ENCODE measurements at places on chromosomes 2 and 18.

GRCh38 chr18:62407660-62408059 is 82.5 kb downstream of the TNFRSF11A start:
- DNase-seq: no peak

DNA sequence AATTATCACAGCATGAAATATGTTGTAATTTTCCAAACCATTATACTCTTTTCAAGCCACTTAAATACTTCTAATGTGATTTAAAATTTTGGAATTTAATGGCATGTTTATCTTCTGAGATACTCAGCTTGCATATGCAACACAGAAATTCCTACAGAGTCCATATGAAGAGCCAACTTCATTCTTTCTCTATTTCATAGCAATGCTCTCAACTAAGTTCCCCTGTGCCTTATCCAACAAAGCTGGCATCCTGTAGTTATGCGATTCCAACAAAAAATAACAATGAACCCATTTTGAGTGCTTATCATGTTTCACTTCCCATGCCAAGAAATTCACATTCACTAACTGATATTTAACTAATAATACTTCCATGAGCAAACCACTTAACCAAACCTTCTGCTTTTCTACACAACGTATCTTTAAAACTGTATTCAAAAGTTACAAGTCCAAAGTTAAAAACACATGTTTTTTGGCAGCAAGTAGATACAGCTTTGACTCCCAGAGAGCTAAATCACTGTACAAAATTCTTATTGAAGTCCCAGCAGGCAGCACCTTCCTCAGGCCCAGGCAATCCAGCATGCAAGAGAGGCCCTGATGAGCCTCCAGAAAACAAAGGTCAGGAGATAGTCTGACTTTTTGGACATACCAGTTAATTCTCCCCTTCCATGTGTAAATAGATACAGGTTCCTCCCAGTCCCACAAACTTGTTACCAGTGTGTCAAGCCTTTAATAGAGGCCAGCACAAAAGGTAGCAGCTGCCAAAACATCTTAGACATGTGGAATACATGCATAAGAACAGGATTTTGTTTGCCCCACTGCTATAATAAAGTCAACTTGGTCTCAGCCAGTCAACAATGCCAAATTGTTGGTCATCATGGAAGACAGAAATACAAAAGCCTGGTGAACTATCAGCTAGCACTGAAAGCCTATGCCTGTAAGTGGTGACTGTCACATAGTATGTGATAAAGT is 113.1 kb upstream of the WDR75 start:
- DNase-seq: no peak

DNA sequence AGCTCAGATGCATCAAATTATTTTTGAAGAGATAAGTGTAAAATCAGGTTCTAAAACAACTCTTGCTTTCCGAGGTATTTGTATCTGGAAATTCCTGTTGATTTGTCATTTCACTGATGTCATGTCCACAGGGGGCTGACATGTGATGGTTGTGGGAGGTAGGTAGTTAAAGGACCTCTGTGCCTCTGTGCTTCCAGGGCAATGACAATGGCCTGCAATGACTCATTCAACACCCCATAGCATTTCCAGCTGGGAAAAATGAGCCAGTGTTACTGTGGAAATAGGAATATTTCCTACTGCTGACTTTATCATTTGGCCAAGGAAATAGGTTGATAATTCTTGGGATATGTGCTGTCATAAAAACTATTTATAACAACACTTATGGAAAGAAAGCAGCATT is 86.2 kb upstream of the CCDC195 start:
- DNase-seq: no peak

DNA sequence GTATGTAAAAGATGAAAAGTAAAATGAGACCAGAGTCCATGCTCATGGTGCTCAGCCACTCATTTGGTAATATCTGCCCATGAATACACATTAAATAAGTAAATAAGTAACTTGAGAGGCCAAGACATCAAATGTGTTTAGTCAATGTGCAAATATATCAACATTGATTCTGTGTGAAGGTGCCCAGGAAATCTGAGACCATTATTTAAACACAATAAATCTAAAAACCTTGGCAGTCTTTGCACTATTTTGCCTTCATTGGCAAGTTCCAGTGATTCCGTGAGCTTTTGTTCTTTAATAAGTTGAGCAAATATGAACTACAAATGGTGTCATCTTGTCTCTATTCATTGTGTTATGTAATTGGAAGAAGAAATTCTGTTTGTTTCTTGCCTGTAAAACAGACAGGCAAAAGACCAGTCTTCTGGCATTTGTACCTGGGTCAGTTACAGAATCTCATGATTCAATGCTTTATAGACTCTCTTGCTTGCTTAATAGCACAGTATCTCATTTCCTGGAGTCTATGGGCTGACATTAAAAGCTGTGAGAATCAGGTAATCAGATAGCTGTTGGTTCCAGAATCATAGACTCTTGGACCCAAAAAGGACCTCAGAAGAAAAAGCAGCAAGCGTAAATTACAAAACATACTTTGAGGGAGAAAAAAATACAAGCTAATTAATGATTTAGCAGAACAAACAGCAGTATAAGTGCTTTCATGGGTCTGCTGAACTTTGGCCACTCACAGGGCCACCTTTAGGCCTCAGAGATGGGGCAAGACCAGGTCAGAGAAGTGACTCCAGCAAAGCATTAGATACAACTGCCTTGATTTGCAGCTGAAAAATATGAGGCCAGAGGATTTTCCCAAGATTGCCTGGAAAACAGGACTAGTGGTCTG is 20.0 kb upstream of the SERPINB3 start:
- no peak for DNase-seq

DNA sequence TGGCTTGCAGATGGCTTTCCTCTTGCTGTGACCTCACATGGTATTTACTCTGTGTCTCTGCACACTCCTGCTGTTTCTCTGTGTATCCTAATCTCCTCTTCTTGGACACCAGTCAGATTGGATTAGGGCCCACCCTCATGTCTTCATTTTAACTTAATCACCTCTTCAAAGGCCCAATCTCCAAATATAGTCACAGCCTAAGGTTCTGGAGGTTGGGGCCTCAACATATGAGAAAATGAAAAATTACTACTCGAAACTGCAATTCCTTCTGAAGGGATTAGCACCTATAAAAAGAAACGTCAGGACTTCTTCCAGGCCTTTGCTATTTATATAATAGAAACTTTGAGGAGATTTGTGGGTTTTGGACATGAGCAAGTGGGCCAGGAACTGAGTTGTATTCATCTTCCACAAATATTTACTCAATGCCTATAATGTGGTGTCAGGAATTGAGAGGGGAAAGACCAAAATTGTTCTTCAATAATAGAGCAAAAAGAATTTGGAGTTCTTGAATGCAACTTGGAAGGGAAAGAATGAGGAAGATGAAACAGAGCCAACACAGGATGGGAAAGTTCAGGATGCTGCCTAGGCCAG is 270.0 kb upstream of the FN1 start:
- no peak for DNase-seq

GRCh38 chr2:147297820-147298219 is 547.0 kb upstream of the ACVR2A start:
- DNase-seq: no peak

GRCh38 chr2:197867624-197868023 is 63.2 kb downstream of the PLCL1 start:
- no peak for DNase-seq

GRCh38 chr2:236872015-236872414 is 213.7 kb upstream of the COPS8 start:
- DNase-seq: no peak

GRCh38 chr2:69251943-69252342 is 135.1 kb downstream of the GFPT1 start:
- DNase-seq: no peak

- no peak for DNase-seq
Observed at GRCh38 chr2:17857021-17857420, 21.4 kb upstream of the KCNS3 start.

DNA sequence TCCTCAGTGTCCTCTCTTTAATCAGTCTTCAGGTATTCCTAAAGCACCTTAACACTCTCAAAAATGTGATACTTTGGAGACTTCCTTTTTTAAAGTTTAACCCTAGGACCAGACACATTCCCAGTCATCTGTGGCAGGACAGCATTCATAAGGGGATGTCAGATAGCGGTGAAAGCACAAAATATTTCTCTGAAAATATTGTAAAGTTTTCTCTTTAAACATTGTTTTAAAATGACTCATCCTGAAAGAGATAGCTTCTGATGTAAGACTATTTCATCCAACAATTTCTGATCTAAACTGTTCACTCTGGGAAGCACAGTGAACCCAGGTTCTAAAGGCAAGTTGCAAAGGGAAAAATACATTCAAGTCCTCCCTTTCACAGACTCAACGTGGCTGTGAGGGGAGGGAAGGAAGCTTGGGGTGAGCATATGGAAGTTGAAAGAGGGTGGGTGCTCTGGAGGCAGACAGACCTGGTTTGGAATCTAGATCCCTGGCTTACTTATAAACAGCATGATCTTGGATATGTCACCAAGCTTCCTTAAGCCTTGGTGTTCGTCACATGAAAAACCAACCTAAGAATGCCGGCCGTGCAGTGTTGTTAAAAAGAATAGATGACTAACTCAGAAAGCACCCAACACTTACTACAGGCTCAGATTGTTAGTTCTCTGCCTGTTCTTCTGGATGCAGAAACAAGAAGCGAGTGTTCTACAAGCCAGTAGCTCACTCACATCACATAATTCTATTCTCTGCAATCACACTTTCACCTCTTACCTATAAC is 12.1 kb downstream of the GALNT14 start:
- no peak for DNase-seq

- DNase-seq: no peak
Observed at GRCh38 chr18:72843743-72844142, 24.0 kb downstream of the NETO1 start.

DNA sequence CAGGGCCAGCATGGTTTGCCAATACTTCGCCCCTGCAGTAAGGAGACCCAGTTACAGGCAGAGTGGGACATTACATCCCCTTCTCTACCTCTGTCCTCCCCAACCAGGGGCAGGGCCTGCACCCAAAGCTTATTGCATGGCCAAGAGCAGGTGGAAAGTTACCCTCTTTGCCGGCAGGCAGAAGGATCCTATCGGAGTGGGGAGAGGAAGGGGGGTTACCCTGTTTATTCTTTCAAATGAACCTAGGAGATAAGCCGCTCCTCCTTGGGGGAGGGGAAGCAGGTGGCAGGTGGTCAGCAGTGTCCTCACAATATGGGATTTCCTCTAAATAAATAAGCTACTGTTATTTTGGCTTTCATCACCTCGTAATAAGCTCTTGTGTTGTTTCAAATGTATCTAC is 53.9 kb downstream of the SPATS2L start:
- DNase-seq: no peak

- no peak for DNase-seq
Observed at GRCh38 chr18:56831988-56832387, 180.8 kb downstream of the WDR7 start.

- no peak for DNase-seq
Observed at GRCh38 chr2:36404754-36405153, 49.2 kb downstream of the CRIM1 start.

DNA sequence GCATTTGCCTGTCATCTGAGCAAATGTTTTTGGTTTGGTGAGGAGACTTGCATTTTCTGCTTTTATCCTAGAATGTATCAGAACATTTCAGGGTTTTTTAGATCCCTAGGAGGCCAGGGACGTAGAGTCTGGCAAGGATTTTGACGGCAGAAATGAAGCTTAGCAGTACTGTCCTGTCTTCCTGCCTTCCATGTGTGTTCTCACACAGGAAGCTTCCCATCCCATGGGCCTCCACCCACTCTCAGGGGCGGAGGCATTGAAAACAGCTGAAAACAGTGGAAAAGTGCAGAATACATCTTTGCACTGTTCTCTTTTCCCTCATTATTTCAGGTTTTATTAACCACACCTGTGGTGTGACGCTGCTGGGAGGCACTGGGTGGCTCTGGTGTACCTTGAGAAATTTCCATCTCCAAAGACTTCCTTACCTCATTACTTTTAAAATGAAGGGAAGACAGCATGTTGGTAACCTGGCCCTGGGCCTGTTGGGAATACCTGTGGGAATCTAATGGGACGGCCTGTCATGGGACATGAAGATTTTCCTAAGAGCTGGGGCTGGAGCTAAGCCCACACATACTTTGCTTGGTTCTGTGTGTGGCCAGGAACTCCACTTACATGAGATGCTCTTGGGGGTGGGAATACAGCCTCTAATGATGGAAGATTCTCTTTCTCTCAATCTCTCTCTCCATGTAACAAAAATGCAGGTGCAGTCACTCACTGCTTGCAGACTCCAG is 20.5 kb downstream of the PCARE start:
- no peak for DNase-seq

DNA sequence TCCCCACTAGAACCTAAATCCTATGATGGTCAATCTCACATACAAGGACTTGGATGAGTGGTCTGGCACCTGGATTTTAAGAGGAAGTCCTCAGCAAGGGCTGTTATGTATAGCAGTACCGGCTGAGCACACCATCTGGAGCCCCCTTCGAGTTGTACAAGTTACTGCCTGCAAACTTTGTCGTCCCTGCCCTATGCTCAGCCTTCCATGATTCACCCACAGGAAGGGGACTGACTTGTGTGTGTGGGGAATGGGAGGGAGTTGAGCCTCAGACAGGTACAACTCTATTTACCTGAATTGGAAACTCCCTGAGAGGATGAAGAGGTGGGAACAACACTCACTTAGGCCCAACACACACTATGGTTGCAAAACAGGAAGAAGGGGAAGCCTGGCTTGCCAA is 186.6 kb downstream of the MYO5B start:
- DNase-seq: no peak

DNA sequence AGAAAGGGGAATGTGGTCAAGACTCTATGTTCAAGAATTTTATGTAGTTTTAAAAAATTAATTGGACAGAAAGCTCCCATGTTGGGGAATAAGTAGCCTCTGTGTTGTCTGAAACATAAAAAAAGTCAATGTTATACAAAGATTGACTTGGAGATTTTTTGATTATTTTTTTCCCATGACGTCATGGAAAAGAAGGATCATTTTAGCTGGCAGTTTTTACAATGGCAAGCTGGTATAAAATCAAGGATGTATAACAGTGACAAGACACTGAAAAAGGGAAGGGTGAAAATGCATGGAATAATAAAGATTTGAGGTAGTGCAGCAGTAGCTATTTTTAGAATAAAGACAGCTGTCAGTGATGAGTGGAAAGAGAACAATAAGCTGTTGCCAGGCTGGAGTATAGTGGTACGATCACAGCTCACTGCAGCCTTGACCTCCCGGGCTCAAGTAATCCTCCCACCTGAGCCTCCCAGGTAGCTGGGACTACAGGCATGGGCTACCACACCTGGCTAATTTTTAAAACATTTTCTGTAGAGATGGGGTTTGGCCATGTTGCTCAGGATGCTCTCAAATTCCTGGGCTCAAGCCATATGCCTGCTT is 9.2 kb downstream of the SLC39A10 start:
- no peak for DNase-seq

- no peak for DNase-seq
Observed at GRCh38 chr18:23938043-23938756, 76.4 kb upstream of the TTC39C start.

DNA sequence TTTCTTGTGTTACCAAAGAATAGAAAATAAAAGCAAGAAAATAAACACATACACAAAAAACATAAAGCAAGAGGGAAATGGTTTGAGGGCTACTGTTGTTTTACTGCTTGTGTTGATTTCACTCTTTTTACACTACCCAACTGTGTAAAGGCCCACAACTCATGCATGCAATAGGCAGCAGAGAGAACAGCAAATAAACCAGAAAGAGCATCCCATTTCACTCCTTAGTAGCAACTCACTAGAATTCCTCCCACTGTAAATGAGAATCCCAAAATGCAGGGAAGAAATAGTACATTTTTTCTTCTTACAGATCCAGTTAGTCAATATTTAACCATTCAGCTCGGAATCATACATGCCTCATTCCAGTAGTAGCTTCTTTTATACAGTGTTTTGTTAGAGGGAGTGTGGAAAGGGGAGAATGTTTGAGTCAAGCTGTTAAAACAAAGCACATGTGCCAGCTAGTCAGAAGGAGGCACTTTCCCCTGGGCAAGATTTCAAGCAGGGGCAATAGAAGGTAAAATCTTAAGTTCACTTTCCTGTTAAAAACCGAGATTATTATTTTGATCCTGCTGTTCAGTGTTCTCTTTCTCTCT is 147.2 kb upstream of the FAM98A start:
- no peak for DNase-seq
